Mucosa of gallbladder (tissue), 1 donor: ENCODE measurements at places on chromosomes 1 and 21.

DNA sequence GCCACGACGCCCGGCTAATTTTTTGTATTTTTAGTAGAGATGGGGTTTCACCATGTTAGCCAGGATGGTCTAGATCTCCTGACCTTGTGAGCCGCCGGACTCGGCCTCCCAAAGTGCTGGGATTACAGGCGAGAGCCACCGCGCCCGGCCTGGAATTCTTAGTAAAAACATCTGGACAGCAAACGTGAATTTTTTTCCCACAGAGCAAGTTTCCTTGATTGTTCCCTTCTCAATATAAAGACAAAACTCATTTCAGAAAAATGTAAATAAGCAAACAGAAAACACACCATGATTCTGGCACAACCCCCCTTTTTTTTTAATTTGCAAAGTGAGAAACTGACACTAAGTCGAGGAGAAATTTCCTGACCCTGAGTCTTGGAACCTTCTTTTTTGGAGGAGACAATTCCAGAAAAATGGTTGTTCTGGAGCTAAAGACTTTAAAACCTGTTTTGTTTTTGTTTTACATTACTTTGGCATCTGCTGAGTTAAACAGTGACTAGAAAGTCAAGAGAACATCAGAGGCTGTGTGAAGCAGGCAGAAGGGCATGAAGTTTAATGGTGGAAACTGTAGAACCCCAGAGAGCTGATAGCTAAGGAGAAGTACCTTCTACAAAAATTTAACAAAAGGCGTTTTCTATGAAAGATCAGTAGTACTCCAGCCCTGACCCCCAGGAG is 10.3 kb upstream of the HMGCS2 start:
- DNase-seq, result no peak

GRCh38 chr21:44059710-44060109 is 47.5 kb upstream of the PWP2 start:
- no peak for DNase-seq

DNA sequence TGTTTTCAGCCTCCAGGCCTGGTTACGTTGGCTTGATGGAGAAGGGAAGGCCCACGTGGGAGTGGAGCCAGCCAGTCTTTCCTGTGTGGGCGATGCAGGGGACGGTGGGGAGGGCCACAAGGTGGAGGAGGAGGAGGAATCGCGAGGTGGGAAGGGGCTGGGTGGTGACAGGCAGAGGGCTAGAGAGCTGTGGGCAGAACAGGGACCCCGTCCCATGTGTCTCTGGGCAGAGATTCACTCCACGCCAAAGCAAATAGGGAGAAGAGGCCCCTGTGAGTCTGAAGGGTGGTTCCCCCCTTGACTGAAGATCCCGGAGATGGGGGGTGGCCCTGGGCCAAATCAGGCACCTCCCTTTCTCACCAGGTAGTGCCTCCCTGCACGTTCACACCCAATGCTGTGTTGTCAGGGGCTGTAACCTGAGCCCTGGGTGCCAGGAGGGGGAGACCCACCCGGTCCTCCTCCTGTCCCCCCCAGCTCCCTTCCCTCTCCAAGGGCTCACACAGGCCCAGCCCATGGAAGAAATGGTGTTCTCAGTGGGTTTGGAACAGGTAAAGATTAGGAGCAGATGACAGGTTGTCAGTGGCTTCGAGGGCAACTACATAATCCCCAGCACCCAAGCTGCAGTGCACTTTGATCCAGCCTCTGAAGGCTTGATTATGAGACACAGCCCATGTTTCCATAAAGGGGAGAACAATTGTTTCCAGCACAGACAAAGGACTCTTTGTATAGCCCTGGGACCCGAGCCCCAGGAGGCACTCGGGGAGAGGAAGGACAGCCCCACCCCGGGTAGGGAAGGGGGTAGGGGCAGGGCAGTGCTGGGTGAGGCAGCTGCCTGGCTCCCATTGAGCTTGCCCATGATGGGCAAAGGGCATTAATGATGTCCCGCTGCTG is 37.7 kb upstream of the GPR37L1 start:
- peak; percentile 83 for DNase-seq

- DNase-seq, result no peak
Observed at GRCh38 chr1:65703853-65704252, 88.8 kb upstream of the PDE4B start.

DNA sequence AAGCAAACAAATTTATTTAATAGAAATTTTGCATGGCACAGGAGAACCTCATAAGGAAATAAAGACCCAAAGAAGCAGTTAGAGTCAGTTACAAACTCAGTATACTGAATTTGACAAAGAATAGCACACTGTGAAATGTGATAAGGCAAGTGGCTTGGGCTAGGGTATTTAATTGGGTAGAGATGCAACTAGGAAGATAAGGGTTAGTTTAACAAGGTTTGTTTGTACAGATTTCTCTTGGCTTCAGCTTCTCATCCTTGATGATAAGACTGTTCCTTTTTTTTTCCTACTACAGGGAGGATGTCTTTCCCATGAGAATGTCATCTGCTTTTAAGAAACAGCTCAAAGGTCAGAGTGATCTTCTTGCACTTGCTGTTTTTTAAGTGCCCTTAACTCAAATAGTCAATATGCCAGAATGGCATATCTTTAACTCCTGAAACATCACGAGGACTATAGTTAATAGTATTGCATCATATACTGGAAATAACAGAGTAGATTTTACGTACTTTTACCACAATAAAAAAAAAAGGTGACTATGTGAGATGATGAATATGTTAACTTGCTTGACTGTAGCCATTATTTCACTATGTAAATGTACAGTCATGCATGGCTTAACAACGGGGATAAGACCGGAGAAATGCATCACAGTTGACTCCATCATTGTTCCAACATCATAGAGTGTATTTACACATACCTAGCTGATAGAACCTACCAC is 9.2 kb upstream of the TRAF3IP3 start:
- DNase-seq, result no peak

GRCh38 chr1:30384286-30385245 is 338.8 kb downstream of the MATN1 start:
- DNase-seq, result no peak
